ENCODE measurements at places on chromosomes 2 and 18.

GRCh38 chr2:37630776-37631175 is 40.7 kb downstream of the CDC42EP3 start:
- DNase-seq: no peak

DNA sequence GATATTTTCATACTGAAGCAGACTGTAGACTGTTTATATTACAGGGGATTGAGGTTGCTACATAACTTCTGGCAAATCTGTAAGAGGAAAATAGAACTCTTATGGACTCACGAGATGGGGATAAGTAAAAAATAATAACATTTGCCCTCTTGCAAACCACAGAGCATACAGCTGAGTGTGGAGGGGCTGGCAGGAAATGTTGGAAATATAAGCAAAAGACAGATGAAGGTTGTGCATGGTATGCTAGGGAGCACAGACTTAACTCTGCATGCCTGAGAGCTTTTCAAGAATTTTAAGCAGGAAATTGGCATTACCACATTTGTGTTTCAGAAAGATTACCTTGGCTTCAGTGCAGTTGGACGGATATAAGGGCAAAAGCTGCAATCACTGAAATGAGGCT is 411.1 kb downstream of the RAD51AP2 start:
- DNase-seq: no peak

GRCh38 chr18:61655630-61656029 is 237.2 kb downstream of the RNF152 start:
- DNase-seq: no peak

GRCh38 chr18:21398121-21398520 is 156.1 kb downstream of the GREB1L start:
- DNase-seq: no peak

DNA sequence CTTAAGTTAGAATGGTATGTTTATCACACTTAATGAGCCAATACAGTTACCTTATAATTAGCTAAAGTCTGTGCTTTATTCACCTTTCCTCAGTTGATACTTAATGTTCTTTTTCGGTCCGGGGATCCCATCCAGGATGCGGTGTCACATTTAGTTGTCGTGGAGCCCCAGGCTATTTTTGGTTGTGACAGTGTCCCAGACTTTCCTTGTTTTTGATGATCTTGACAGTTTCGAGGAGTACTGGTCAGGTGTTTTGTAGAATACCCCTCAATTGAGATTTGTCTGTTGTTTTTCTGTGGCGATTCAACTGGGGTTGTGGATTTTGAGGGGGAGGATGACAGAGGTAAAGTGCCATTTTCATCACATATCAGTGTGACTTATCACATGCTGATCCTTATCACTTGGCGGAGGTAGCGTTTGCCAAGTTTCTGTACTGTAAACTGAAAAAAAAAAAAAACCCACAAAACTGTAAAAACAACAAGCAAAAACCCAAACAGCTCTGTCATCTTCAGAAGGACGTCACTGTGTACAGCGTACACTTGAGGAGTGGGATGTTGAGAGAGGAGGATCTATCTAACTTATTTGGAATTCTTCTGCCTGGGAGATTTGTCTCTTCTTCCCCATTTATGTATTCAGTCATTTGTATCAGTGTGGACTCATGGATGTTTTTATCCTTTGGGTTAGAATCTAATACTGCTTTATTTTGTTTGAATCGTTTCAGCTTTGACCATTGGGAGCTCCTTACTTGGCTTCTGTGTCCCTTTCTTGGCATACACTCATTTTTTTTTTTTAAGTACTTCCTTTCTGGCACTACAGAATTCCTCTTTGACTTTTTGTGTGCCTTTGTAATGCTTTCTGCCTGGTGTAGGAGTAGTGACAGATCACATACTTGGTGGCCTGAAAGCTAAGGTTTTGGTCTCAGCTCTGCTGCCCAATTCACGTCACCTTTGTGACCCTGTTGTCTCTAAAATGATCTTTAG is 68.1 kb downstream of the FMNL2 start:
- DNase-seq: no peak

DNA sequence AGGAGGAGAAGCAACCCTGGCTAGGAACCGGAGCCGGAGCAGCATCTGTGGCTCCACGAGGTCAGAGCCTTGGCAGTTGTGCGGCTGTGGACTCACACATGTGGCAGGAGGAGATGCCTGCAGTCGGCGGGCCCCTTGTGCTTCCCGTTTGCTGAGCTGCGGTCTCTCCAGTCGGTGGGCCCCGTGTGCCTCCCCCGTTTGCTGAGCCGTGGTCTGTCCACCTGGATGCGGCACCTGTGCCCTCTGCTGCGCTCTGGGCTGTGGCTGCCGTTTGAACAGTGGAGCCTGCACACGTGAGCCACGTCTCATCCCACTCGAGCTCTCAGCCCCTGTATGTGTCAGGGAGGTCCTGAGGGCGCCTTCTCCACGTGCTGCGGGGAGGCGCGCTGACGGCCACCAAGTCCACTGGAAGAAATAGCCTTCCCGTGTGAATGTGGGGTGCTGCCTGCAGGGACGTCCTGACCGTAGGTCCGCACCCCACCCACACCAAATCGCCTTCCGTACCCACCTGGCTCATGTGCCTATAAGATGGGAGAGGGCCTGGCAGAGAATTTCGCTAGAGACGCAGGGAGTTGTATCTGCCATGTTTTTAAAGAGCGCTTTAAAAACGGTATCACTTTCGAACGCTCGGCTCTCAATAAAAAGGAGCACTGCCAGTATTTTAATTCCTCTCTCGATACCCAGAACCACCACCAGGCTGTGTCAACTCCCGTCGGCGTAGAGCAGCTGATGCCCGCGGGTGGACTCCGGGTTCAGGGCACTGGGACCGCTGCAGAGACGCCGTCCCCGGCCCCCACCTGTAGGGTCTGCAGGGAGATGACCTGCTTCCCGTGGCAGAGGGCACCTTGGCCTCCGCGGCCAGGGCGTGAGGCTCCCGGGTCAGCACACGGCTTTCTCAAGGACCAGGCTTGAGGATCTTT is 117.0 kb downstream of the NFATC1 start:
- no peak for DNase-seq

- no peak for DNase-seq
These were observed 33.3 kb upstream of the CREG2 start for GRCh38 chr2:101420623-101421022.

GRCh38 chr2:108257757-108258331 is 18.1 kb downstream of the SULT1C3 start:
- DNase-seq: no peak

- no peak for DNase-seq
These were observed 194.8 kb downstream of the ZEB2 start for GRCh38 chr2:144325086-144325485.

Data from hematopoietic multipotent progenitor cell treated with erythropoietin and hydrocortisone succinate and interleukin-3 and kit ligand, for 17 days (in vitro differentiated cells).